ENCODE measurements at places on chromosomes 5 and 9. TPM values are rescaled to one million over a fixed set of nuclear protein-coding genes. Genes with fewer than 3 reads are reported as not detected.

Gene ZNF354B
- 20.2 TPM for total RNA-seq

DNA sequence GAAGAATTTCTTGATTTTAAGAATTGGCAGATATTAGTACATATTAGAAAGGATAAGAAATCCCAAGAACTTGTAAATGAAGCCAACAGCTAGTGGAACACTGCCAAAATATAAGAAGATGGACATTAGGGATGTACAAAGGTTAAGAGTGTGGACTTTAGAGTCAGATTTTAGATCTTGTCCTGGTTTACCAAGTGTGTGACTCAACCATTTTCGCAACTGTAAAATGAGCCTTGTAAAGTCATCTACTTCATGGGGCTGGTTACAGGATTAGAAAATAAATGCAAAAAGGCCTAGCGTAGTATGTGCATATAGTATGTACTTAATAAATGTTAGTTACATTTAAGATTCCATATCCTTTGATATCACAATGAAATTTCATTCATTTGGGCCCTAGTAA is 260.0 kb downstream of the RAB3C start:
- DNase-seq, result no peak

Gene NEUROG1
- not detected for total RNA-seq

DNA sequence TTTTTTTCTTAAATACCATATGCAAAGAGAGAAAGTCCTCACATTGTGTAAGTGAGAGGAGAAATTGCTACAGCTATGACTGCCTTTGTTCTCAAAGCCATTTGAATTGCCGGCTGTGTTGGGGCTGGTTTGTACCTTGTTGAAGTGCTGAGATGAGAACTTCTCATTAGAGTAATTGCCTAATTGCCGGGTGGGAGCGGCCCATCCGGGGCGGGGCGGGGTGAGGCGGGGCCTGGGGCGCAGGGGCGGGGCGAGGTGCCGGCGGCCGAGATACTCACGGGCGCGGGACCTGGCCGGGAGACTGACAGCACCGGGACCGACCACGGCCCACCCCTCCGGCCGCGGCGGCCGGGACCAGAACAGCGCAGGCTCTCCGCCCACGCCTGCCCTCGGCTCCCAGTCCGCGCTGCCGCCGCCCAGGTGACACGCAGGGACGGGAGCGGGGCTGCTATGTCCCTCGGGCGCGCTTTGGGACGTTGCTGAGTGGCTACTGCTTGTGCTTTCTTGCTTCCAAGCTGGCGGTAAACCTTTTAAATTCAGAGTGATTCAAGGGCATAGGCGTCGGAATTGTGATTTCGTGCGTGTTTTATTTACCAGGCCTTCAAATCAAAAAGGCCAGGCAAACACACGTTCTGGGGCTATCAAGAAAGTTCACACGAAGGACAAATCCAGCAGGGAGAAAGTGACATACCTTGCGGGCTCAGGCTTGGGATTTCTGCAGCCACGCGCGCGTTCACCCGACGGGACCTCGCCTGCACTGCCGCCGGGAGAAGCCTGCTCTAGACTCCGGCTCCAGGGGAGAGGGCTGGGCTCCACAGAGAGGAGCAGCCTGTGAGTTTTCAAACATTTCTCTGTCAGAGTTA is 269.1 kb downstream of the FANCC start:
- DNase-seq, result peak; percentile 9

DNA sequence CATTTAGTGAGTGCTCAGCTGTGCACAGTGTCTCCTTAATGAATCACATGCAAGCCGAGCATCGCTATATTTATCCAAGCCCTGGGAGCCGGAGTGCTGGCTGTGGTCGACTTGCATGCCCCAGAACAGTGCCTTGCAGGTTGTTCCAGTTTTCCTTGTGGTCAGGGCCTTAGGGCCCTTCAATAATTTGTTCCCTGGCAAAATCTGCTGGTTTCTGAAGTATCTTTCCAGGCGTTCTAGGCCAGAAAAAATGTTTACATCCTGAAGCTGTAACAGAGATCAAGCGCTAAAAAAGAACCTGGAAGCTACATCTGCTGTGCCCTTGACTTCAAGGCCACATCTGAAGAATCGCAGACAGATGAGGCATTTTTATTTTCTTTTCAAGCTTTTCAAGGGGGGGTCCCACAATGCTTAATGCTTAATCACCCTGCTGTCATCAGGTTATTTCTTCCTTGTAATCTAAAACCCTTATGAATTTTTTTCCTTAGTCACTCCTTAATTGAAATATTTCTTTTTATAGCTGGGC is 105.8 kb downstream of the DOCK2 start:
- no peak for DNase-seq

Gene HAVCR2
- total RNA-seq, result 8.1 TPM

Gene IFNA13
- not detected for total RNA-seq

DNA sequence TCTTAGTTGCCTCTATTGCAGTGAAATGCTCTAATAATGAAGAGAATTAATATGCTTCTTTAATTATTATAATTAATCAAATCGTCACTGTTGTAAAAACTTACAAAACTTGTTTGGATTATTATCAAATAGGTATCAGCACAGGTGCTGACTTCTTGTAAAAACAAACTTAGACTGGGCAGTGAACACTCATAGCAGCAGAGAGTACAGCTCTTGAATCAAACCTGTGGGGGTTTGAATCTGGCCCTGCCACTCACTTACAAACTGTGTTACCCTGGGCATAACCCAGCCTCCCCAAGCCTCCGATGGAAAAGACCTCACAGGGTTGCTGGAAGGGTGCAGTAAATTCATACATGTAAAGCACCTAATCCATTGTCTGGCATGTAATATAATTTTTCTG is 35.1 kb downstream of the MAP3K1 start:
- DNase-seq, result no peak

- DNase-seq, result no peak
Measured at GRCh38 chr5:164000241-164000640, 494.8 kb downstream of the MAT2B start.

Gene CBY3
- not detected for total RNA-seq

GRCh38 chr5:88785746-88786565 is 97.0 kb downstream of the MEF2C start:
- peak; percentile 90 for DNase-seq

Gene AK3
- total RNA-seq, result 39.1 TPM

GRCh38 chr9:83367326-83367725 is 170.9 kb downstream of the FRMD3 start:
- DNase-seq, result peak; percentile 42

Data from skin of body (tissue), 3 donors.